Thyroid gland (tissue), 4 donors: ENCODE measurements at places on chromosomes 2 and 18. TPM values are rescaled to one million over a fixed set of nuclear protein-coding genes. Genes with fewer than 3 reads are reported as not detected.

The LNPK gene
- total RNA-seq, result 19.8 TPM

The DSG1 gene
- total RNA-seq, result not detected

GRCh38 chr18:10878703-10879102, 270.7 kb downstream of the PIEZO2 start:
- no peaks in the 10 kb centered on the region for H3K36me3 ChIP-seq
- no peak overlapping the region for H3K4me3 ChIP-seq
- no peak for DNase-seq
- no peaks in the 10 kb centered on the region for H3K27me3 ChIP-seq
- no peak overlapping the region for H3K27ac ChIP-seq

DNA sequence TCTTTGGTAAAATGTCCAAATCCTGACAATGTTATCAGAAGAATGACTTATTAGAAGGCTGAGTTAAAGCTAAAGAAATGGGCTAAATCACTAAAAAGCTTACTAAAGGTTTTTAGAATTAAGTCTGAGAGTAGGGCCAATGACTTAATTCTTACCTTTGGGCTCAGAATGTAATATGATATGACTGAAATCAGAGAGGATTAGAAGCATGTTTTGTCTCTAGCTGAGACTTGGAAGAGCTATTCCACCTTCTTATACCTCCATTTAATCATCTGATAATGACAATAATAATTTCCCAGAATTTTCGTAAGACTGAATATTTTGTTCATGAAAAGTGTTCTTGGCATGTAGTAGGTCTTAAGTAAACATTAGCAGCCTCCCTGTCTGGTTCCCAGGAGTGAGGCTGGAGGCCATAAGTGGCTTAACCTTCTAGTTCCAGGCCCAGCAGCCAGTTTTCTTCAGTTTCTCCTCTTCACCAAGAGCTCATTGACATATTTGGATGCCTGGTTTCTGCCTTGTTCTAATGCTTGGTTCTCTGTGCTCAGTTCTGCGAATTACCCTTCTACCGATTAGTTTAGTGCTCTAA, 25.5 kb upstream of the E2F6 start:
- H3K27me3 ChIP-seq, result no peaks in the 10 kb centered on the region
- H3K36me3 ChIP-seq, result no peaks in the 10 kb centered on the region
- H3K4me1 ChIP-seq, result no peaks in the 10 kb centered on the region
- no peak for DNase-seq
- H3K27ac ChIP-seq, result no peak overlapping the region

GRCh38 chr2:64524604-64525316, 632 bp downstream of the AFTPH start:
- peak overlapping the region; percentile 82 for H3K27ac ChIP-seq
- peak; percentile 32 for DNase-seq
- H3K4me1 ChIP-seq, result no peaks in the 10 kb centered on the region
- peak overlapping the region; percentile 68 for H3K4me3 ChIP-seq
- no peaks in the 10 kb centered on the region for H3K27me3 ChIP-seq
- no peaks in the 10 kb centered on the region for H3K36me3 ChIP-seq

GRCh38 chr18:54503131-54503894, 87.7 kb upstream of the DYNAP start:
- no peak for DNase-seq
- no peak overlapping the region for H3K27ac ChIP-seq
- no peaks in the 10 kb centered on the region for H3K27me3 ChIP-seq

DNA sequence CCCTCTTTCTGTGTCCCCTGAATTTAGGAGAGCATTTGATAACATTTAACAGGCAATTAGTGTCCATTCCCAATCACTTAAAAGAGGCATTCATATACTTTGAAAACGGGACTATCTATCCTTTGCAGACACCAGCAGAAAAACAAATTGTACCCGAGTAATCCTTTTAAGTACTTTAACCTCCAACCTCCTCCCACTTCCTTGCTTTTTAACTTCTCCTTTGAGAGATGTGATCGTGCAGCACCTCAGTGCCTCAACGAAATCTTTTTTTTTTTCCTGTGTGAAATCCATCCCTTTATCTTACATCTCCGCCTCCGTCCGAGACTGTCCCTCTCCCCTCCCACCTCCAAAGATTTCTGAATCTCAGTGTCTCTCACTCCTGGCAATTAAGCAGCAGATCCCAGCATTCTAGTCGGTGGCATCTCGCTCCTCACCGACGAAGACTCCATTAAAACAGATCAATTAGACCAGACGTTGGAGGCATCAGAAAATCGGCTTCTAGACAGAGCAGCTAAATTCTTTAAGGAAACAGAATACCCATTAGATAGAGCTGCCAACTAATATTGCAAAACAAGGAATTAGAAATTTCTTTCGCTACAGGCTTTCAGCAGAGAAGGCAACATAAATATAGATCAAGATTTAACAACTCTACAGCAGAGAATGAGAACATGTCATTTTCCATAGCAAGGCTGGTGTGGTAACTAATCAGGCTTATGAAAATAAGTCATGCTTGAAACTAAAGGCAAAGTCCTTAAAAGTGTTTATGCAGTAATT, 1.9 kb upstream of the TMEFF2 start:
- H3K27ac ChIP-seq, result no peak overlapping the region
- peaks cover 45% of the 10 kb centered on the region for H3K27me3 ChIP-seq
- no peaks in the 10 kb centered on the region for H3K36me3 ChIP-seq
- no peak overlapping the region for H3K4me3 ChIP-seq
- H3K4me1 ChIP-seq, result peaks cover 18% of the 10 kb centered on the region

GRCh38 chr2:27954221-27954673, 63.7 kb downstream of the BABAM2 start:
- no peaks in the 10 kb centered on the region for H3K27me3 ChIP-seq
- no peaks in the 10 kb centered on the region for H3K36me3 ChIP-seq
- H3K4me3 ChIP-seq, result no peak overlapping the region
- peak overlapping the region; percentile 41 for H3K27ac ChIP-seq
